ENCODE measurements at places on chromosomes 1 and 21. TPM values are rescaled to one million over a fixed set of nuclear protein-coding genes. Genes with fewer than 3 reads are reported as not detected.

GRCh38 chr1:38173848-38174247, 127.3 kb upstream of the POU3F1 start:
- H3K27me3 ChIP-seq = no peaks in the 10 kb centered on the region
- no peak overlapping the region for H3K27ac ChIP-seq
- H3K4me3 ChIP-seq = no peak overlapping the region
- no peaks in the 10 kb centered on the region for H3K36me3 ChIP-seq
- DNase-seq = no peak

DNA sequence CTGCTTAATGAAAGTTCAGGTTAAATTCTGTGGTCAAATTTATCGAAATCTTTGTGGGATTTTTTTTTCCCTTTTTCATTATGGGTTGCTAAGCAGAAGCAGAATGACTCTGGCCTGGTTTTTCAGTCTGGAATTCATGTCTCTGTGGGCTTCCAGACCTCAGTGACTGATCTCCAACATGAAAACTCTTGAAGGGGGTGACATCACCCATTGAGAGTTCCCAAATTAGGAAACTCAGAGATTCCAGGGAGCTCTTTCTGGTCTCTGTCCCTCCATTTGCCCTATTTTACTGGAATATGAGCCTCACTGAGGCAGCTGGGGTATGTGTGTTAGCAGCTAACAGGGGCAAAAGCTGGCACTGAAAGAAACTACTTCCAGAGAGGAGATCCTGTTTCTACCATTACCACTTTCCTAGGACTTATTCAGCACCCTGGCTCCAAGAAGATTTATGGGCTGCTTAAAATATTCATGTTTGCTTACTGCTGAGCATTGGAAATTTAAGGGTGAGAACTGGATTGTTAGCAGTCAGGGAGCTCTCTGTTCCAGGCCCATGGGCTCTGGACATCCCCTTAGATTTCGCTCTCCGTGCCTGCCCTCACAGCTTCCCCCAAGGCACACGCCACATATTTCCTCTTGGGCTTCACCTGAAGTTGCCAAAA, 203.4 kb upstream of the SPAG17 start:
- H3K4me1 ChIP-seq = no peaks in the 10 kb centered on the region
- no peaks in the 10 kb centered on the region for H3K27me3 ChIP-seq
- H3K27ac ChIP-seq = no peak overlapping the region
- no peak overlapping the region for H3K4me3 ChIP-seq

GRCh38 chr1:40795811-40796586, 12.4 kb downstream of the KCNQ4 start:
- peak overlapping the region; percentile 55 for H3K27ac ChIP-seq
- DNase-seq = no peak
- H3K36me3 ChIP-seq = no peaks in the 10 kb centered on the region
- no peaks in the 10 kb centered on the region for H3K27me3 ChIP-seq
- no peak overlapping the region for H3K4me3 ChIP-seq

DNA sequence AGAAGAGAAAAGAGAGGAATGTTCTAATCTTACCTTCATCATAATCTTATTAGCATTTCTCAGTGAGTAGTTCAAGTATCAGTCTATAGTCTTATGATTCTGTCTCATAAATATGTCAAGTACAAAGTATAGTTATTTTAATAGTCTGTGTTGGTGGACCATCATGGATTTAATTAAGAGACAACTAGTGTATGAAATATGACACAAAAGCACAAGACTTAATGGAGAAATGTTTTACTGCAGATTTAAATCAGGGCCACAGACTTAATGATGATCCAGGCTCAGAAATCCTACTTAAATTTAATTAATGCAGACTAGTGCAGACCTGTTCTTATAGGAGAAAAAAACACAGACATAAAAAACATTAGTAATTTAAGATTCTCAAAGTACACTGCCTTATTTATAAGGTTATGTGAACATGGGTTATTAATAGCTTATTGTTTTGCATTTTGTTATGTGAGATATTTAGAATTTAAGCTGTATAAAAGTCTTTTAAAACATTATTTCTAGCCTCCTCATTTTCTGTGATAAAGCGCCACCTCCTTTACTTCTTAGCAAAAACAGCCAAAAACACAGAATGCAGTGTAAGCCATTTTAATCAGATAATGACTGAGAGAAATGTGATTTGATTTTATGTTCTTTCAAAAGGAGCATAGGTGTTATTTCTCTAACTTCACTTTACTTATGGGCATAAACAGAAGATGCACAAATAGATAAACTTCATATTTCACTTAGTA, 255.0 kb upstream of the SNX7 start:
- H3K27me3 ChIP-seq = no peaks in the 10 kb centered on the region
- no peak overlapping the region for H3K4me3 ChIP-seq

DNA sequence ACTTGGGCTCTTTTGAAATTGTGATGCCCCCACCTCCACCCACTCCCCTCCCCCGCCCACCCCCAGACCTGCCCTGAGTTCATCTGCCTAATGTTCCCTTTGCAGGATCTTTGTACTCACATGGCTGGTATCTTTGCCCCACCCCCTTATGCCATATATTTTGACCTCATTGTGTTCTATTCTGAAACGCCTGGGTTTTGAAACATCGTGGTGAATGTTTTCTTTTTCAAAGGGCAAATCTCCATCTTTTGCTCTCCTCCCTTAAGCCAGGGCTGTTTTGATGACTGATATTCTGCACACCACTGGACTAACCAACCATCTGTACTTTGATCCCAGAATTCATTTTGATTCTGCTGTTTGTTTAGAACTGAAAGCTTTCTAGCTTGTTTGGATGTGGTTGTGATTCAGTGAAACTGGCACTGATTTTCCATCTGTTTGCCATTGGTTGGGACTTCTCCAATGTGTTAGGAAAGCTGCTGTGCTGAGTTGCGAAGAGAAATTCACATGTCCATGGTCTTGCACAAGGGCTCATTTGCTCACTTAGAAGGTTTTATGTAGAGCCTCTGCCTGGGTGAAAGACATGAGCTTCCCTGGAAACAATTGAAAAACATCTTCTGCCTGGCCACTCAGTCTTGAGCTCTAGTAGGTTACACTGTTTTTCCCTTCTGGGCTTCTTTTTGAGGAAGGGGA, 16.5 kb downstream of the SMAP2 start:
- no peaks in the 10 kb centered on the region for H3K4me1 ChIP-seq
- peak overlapping the region; percentile 50 for H3K27ac ChIP-seq
- H3K27me3 ChIP-seq = no peaks in the 10 kb centered on the region

DNA sequence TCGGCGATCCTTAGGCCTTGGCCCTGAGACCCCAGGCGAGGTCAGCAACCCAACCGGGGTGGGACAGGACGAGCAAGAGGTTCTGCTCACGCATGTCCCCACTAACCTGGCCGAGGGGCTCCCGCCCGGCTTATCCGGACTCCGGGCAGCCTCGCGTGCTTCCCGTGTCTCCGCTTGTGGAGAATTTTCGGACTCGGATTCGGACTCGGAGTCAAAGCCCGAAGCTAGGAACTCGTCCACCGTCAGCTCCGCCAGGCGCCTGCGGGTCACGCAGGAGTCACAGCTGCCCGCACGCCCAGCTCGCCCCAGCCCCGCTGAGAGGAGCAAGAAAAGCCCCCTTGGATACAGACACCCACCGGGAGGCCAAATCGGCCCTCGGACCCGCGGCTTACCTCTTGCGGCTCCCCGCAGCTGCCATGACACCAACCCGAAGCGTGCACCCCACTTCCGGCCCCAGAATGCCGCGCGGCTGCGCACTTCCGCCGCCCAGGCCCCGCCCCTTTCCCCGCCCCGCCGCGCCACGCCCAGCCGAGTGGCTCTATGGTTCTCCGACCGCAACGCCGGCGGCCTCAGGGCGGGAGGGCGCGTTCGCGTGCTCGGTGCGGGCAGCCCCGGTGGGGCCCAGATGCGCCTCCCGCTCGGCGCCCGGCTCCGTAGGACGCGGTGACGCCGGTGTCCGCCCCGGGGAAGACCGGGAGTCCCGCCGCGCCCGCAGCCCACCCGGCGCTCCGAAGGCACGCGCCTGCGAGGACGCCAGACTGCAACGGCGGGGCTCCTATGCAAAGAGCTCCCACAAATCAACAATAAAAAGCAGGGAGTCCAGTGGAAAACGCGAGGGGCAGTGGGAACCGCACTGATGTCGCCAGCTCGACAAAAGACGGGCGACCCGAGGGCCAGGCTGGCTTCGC, at the start of gene NOC2L:
Gene NOC2L, minus strand, starts transcription at position 434 of the 908 bp plus-strand sequence. Its CDS starts 16 bp downstream, at position 418.
- no peaks in the 10 kb centered on the region for H3K27me3 ChIP-seq
- peak; percentile 65 for DNase-seq
- no peak within 1 kb of the TSS for H3K27ac ChIP-seq
- peaks cover 8% of the 10 kb centered on the region for H3K4me1 ChIP-seq

DNA sequence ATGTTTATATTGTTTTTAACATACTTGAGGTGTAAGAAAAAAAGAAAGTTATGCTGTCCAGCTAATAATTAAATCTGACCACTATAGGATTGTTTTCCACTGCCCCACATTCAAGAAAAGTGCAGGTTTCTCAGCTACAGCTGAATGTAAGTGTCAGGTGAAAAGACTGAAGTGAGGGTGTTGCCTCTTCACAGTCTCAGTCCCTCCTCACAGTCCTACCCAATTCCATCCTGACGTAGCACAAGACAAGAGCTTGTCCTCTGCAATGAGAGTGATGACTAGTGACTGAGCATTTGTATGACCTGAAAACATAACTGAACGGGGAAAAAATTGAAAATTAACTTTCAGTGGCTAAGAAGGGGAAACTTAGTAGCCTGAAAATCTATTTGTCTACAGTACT, 1039.5 kb downstream of the ADGRL2 start:
- DNase-seq = no peak
- H3K4me3 ChIP-seq = no peak overlapping the region
- H3K27ac ChIP-seq = no peak overlapping the region
- H3K27me3 ChIP-seq = no peaks in the 10 kb centered on the region
- H3K4me1 ChIP-seq = no peaks in the 10 kb centered on the region

DNA sequence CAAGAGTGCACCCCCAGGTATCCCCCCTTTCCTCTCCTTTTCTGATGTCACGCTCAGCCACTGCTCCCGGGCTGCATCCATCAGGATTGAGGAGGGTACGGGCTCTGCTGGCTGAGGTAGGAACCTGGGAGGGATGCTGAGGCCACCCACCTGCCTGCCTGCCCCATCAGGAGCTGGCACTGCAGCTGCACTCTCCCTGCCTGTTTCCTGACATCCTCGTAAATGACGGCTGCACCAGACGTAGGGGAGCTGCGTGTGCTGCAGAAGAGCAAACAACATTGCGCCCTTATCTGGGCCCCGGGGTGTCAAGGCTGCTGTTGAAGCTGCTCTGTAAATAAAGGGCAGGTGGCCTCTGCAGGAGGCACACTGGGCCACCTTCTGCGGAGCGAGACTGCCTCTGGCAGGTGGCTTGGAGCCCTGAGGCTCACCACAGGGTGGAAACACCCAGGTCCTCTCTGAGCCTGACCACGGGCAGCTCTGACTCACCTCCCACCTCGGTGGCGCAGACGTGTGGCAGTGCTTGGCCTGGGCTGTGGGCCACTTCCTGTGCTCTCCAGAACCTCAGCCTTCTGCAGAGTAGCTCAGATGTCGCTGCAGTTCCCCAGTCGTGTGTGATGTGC, 30.9 kb downstream of the SNAP47 start:
- H3K27ac ChIP-seq = no peak overlapping the region
- H3K27me3 ChIP-seq = no peaks in the 10 kb centered on the region
- H3K36me3 ChIP-seq = peaks cover 50% of the 10 kb centered on the region
- H3K4me3 ChIP-seq = no peak overlapping the region
- no peak for DNase-seq
- no peaks in the 10 kb centered on the region for H3K4me1 ChIP-seq

The ZNF683 gene
- not detected for total RNA-seq

The EVA1B gene
- total RNA-seq = 251 TPM

The SPRR2F gene
- total RNA-seq = not detected

All from ascending aorta (tissue), 2 donors.